CD4-positive, alpha-beta T cell treated with Interleukin-15 for 1 hour (primary cell): ENCODE measurements at places on chromosomes 6 and 20.

GRCh38 chr6:149750136-149750609 lies 632 bp downstream of the PCMT1 start:
- DNase-seq = peak; percentile 32

DNA sequence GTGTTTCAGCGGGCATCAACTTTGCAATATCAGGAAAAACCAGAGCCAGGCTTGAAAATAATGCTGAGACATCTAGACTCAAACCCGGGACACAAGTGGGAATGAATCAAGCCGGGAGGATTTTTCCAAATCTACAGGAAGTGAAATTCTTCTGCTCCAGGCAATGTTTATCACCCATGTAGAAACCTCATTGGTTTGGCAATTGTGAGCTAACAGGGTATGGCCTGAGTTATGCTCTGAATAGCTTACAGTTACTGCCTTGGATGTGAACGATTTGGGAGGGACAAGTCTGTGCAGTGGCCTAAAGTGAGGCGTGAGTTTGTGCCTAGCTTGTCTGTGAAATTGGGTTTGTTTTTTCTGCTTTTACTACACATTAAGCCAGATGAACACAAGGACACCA lies 87.4 kb downstream of the PCSK2 start:
- DNase-seq = no peak

DNA sequence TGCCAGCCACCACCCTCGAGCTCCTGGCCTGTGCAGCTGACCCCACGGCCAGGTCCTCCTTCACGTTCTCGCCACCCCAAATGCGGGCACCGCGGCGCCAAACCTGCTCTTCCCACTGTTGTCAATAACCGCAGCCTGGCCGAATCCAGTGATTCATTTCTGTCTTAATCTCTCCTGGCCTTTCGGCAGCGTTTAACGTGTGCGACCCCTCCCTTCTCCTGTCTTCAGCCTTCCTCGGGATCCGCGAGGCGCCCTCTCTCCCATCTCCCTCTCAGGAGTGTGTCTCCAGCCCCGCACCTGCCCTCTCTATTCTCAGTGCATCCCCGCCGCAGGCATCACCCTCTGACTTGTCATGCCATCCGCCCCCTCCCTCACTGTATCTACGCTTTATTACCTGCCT lies 91.4 kb downstream of the THBS2 start:
- no peak for DNase-seq

- no peak for DNase-seq
Observed at GRCh38 chr20:54058420-54059139, 11.8 kb downstream of the BCAS1 start.

DNA sequence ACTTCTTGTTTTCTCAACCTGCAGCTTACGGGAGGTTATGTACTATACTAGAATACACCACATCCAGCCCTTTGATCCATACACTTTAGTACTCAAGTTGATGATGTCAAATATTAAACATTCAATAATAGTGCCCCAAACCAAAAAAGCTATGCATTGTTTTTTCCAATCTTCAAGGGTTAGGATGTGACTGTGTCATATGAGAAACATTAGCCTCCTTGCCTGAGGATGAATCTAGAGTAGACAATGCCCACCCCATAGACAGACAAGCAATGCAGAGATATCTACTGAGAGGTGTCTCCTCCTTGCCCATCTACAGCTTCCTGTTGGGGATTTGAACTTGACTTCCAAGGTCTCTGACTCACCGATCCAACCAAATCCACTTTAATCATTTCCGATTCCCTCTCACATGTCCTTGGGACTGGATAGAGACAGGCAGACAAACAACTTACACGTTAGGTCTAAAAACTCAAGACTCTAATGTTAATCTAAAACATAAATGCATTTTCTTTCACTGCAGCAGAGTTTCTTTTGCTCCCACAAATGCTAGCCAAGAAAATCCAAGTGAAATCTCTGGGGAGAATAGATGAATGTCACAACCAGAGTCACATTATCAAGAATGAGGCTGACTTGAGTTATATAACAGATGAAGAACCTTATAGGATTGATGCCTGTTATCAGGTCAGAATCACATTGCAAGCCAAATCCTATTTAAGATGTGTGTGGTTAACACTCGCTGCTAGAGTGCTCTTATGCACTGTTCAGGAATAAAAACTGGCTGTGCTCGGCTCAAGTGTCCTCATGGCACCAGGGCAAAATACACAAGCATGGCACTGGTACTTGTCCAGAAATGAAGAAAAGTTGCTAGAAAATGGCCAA lies 75.5 kb upstream of the TNFAIP3 start:
- DNase-seq = no peak

DNA sequence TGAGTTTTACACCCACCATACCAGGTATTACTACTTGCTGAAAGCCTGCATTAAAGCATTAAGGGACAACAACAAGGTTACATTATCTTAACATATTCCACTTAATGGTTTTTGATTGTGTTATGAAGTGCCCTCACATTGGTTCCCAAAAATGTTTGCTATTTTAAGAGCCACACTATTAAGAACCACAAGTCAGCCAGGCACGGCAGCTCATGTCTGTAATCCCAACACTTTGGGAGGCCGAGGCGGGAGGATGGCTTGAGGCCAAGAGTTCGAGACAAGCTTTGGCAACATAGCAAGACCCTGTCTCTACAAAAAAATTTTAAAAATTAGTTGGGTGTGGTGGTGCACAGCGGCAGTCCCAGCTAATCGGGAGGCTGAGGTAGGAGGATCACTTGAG lies 28.2 kb downstream of the ATXN1 start:
- no peak for DNase-seq

- DNase-seq = peak; percentile 76
Observed at GRCh38 chr6:149480502-149481280, 4.1 kb downstream of the ZC3H12D start.

- peak; percentile 62 for DNase-seq
Observed at GRCh38 chr6:109690373-109690736, 647 bp downstream of the AK9 start.

DNA sequence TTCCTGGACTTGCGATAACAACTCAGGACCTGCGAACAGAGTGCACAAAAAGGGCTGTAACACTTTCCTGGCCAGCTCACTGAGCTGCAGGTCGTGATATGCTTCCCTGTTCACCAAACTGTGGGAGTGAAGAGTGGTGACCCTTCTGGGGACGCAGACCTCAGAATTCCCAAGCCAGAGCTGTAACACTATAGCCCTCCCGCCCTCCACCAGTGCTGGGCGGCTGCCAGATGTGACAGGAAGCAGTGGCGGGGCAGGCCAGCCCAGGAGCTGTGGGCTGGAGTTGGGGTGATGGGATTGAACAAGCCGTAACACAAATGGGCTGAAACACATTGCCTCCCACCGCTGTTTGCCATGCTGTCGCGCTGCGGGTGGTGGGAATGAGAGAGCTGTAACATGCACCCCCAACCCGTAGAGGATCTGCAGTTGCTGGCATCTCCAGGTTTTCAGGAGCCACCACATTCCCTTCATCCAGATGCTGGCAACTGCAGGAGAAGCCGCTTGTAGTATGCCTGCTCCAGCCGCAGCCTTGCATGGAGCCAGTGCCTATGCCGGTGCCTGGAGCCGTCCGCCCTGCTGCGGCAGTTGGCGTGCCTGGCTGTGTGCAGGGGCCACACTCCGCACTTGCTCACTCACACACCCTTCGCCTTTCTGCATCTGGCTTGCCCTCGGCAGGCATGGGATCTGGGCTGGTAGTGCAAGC lies 148.3 kb upstream of the PROKR2 start:
- DNase-seq = no peak

DNA sequence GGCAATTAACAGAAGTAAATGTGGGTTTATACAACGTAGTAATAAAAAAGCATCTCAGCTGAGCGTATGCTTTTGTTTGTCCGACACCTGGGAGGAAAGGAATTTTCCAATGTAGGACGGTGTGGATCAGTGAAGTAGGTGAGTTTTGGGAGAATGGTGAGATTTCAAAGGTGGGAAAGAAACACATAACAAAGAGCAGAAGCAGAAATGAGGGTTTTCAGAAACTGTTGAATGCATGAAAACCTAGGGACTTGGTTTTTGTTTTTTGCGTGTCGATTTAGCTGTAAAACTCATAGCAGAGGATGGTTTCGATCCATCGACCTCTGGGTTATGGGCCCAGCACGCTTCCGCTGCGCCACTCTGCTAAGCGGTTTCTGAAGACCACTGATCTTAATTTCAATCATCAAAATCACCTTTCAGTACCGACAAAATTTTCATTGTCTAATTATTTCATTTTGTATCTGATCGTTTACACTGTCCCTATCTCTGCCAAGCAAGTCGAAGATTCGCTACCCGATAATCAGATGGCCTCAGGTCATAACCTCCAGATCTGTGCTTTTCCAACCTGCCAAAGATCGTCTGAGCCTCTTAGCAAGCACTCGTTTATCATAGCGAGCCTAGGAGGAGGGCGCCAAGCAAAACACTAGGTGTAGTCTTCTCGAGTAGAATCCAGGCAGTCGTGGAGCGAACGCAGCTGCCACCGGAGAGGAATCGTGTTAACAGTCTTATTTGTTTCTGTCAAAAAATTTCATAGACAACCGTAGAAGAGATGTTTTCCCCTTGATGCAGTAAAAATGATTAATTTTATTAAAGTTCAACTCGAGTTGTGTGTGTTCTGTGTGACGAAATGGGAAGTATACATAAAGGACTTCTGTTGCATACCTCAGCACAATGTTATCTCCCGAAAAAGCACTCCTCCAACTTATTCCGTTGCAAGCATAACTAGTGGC lies 20.9 kb upstream of the POM121L2 start:
- DNase-seq = peak; percentile 55

DNA sequence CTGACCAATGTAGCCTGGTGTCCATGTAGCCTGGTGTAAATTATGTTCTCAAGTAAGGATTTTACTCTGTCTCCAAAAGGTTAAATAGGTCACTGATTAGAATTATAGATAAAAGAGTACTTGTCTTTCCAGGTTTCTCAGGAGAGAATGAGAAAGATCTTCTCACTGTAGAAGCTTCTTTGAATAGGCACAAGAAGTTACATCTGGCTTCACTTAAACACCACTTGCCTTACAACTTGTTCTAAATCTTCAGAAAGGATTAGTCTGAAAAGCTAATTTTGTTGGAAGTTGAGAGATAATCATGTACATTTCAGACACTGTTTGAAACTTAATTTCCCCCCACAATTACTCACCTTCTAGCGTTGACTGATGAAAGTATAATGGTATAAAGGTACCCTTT lies 275.3 kb downstream of the FARS2 start:
- DNase-seq = no peak

DNA sequence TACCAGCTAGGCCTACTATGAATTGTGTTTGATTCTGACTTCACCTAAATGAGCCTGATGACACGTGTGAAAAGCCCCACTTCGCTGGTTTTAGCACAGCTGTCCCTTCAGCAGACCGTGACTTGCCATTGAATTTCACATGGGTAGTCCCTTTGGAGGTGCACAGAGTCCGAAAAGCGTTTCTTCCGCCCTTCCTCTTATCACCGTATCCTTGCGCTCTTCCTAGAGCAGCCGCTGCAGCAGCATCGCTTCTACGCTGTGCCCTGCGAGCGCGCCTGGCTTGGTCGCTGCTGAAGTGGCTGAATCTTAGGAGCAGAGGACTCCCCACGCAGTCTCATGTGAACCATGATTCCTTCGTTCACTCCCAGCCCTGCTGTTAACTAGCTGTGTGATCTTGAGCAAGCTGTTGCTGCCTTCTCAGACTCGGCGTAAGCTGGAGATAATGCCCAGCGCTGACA lies 127.0 kb downstream of the PACRG start:
- no peak for DNase-seq

DNA sequence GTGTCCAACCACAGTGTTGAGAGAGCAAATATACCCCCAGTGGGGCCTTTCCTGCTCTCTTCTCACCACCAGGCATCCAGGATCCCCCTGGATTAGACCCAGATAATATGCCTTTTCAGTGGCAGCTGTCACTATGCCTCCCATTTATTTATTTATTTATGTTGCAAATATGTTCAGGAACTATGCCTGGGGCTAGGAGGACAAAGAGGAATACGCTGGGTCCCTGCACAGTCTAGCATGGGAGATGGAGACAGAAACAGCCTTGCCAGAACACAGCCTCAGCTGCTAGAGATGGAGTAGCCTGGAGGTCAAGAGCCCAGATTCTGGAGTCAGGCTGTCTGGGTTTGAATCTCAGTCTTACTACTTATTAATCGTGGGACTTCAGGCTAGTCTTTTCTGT lies 74.6 kb upstream of the LRFN2 start:
- DNase-seq = no peak

DNA sequence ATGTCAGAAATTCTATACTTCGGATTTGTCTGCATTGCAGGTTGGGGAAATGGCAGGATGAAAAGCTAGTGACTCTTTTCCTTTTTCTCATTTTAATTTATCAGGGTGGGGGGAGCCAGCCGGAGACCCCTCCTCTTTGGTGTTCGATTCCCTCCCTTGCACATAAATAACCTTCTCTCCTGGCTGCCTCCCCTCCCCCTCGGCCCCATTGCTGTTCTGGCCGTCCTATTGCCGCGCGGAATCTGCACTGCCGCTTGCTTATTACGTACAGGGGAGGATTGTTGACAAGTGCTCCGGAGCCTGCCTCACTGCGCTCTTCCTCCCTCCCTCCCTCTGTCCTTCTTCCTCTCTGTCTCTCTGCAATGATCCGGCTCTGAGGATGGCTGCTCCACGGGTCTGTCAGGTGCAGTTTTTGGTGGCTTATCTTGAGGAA lies 154.7 kb downstream of the JARID2 start:
- DNase-seq = peak; percentile 41

DNA sequence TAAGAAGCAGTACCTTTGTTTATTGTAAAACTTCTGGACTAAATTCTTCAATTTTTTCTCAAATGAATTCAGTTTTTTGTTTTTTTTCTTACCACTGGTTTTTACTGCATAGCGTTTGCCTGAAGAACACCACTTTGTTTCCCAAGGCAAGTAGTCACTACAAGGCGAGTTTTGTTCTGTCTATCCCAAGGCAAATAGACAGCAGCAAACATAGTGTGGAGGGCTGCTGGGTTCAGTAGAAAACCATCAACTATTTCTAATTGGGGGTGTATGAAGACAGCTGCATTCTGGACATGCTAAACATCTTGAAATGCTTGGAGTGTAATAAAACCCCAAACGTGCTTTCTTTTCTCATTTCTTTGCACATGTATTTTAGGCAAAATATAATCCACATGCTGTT lies 197.4 kb downstream of the ESR1 start:
- no peak for DNase-seq

GRCh38 chr20:62183426-62184142 lies 756 bp downstream of the MTG2 start:
- DNase-seq = no peak

DNA sequence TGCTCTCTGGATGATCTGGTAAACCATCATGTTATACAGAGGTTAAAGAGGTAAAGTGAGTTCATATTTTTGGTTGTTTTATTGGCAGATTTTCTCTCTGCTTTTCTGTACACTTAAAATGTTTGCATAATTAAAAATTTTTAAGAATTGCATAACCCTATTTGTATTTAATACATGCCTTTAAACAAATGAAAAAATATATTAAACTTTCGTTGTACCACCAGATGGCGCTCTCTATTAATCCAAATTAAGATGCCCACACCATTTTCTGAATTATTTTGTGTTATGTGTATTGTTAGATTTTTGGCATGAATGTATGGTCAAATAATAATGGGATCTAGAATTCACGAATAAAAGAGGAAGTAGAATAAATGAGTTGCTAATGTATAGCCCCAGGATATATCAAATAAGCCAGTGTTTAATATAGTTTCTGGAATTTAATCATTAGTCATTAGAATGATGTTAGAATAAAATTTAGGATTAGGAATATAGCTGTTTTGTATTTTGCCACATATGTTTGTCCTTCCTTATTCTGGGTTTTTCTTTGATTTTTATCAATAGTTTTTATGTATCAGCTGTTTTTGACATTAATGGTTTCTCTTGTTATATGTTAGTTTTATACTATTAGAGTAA lies 38.9 kb downstream of the SMAP1 start:
- no peak for DNase-seq
